Spinal cord (tissue), 10 donors: ENCODE measurements at places on chromosomes 11 and 22.

- no peak for DNase-seq
- H3K36me3 ChIP-seq = peaks cover 33% of the 10 kb centered on the region
- no peak overlapping the region for H3K27ac ChIP-seq
Measured at GRCh38 chr22:32859743-32860142, 58.2 kb downstream of the TIMP3 start.

- H3K4me3 ChIP-seq = no peak overlapping the region
- H3K36me3 ChIP-seq = peaks cover 57% of the 10 kb centered on the region
- peaks cover 12% of the 10 kb centered on the region for H3K4me1 ChIP-seq
Measured at GRCh38 chr22:45942344-45942743, 34.6 kb downstream of the WNT7B start.

GRCh38 chr11:132357811-132358572 lies 987.6 kb downstream of the NTM start:
- H3K27me3 ChIP-seq = no peaks in the 10 kb centered on the region
- no peaks in the 10 kb centered on the region for H3K36me3 ChIP-seq
- H3K4me3 ChIP-seq = no peak overlapping the region
- H3K4me1 ChIP-seq = no peaks in the 10 kb centered on the region

DNA sequence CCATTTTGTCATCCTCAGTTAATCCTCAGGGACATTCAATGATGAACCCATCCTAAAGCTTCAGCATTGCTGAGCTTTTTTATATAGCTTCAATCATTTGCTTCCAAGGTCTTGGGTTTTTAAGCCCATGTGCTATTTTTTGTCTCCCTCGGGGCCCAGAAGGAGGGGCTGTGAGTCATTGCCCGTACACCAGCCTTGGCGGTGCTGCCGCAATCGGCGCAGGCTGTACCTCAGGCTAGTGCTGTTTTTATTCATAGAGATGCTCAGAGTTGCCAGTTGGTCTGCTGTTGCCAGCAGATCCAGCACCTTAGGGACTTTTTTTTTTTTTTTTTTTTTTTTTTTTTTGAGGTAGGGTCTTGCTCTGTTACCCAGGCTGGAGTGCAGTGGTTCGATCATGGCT lies 35.5 kb downstream of the ACO2 start:
- H3K27me3 ChIP-seq = no peaks in the 10 kb centered on the region
- H3K27ac ChIP-seq = no peak overlapping the region
- DNase-seq = no peak

DNA sequence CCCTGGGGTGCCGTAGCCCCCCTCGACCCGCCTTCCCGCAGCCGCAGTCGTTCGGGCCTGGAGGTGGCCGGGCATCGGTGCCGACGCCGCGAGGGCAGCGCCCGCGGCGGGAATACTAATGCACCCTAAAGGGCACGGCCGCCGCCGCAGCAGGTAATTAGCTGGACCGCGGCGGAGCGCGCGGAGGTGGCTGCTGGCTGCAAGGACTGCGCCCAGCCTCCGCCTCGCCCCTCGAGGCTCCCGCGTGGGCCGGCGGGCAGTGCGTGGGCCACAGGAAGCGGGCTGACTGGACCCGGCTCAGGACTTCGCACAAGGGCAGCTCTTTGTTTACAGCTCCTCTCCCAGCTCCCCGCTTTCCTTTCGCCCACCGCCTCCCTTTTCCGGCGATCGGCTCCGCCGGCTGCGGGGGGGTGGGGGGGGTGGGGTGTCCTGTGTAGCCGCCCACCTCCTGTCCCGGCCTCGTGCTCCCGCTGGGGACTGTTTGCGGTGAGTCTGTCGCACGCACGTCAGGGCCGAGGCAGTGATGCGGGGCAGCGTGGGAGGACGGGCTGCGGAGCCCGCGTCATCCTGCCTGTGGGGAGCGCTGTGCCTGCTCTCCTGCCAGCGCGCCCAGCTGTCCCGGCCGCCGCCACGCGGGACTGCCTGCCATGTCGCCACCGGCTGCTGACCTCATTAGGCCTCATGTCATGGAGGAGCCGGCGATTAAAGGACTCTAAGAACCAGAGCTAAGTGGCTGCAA lies 53.2 kb downstream of the GRIK4 start:
- peaks cover 58% of the 10 kb centered on the region for H3K4me1 ChIP-seq
- peak overlapping the region; percentile 35 for H3K4me3 ChIP-seq
- no peaks in the 10 kb centered on the region for H3K27me3 ChIP-seq
- peaks cover 3% of the 10 kb centered on the region for H3K36me3 ChIP-seq
- peak; percentile 77 for DNase-seq
- peak overlapping the region; percentile 94 for H3K27ac ChIP-seq

- H3K4me3 ChIP-seq = no peak overlapping the region
- DNase-seq = no peak
- no peak overlapping the region for H3K27ac ChIP-seq
- peaks cover 57% of the 10 kb centered on the region for H3K36me3 ChIP-seq
Measured at GRCh38 chr22:39645532-39645931, 75.0 kb downstream of the CACNA1I start.

DNA sequence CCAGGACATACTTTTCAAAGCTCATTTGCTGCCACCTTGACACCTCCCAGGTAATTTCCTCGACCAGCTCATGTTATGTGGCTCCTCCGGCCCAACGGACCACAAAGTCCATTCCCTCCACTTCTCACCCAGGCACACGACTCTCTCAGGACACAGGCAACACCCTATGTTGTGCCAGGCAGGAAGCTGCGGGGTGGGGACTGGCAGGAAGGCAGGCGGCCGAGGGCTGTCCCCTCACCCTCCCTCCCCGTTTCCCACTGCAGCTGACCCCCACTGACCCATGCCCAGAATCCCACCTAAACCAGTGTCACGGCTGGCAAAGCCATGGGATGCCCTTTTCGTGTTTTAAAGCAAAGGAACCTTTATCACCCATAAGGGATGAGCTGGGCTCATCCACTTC lies 20.8 kb downstream of the CELSR1 start:
- no peak overlapping the region for H3K4me3 ChIP-seq
- no peak for DNase-seq
- peaks cover 19% of the 10 kb centered on the region for H3K4me1 ChIP-seq
- H3K36me3 ChIP-seq = peaks cover 4% of the 10 kb centered on the region

DNA sequence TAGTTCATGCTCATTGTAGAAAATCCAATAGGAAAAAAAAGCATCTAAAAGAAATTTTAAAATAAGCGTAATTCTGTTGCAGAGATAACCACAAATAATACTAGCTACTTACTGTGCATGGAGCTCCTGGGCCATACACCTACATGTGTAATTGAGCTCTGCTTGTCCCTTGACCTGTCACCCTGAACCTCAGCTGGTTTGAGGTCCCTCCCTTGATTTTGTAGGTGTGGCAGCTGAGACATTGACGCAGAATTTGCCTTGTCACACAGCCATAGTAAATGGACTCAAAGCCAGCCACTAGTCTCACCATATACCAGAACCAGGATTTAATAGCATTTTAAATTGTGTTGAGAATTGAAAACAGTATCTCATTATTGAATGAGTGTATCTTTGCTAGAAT lies 135.3 kb downstream of the MORC2 start:
- H3K36me3 ChIP-seq = no peaks in the 10 kb centered on the region
- no peak overlapping the region for H3K27ac ChIP-seq
- H3K27me3 ChIP-seq = no peaks in the 10 kb centered on the region
- H3K4me1 ChIP-seq = peaks cover 7% of the 10 kb centered on the region

GRCh38 chr11:1628506-1629325 lies 859 bp upstream of the KRTAP5-5 start:
- H3K4me3 ChIP-seq = no peak overlapping the region
- peaks cover 3% of the 10 kb centered on the region for H3K27me3 ChIP-seq
- peaks cover 3% of the 10 kb centered on the region for H3K4me1 ChIP-seq
- DNase-seq = no peak

DNA sequence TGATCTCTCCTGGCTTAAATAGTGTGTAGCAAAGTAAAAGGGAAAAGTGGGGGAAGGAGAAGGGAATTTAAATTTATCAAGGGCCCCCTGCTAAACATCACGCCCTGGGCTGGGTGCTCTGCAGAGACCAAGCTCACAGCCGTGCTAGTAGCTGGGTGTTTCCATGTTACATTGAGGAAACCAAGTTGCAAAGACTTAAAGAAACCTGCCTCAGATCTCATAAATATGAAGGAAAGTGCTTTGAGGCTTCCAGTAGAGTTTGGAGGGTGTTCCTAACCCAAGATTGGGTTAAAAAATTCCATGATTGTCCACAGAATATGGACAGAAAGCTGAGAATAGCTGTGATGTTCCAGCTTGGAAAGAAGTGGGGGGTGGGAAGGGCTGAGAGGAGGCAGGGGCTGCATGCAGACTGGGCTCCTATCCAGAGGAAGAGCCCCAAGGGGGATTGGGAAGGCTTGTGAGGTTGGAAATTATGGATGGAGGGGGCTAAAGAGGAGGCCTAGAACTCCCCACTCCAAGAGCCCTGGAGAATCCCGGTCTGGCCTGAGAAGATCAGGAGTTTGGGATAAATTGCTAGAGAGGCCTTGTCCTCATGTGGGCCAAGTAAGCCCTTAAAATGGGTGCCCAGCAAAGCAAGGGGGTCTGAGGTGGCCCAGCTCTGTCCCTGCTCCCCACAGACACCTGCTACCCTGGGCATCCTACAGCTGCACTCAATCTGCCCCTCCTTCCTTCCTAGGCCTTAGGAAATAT lies 25.0 kb upstream of the OAF start:
- H3K4me3 ChIP-seq = no peak overlapping the region
- peaks cover 81% of the 10 kb centered on the region for H3K4me1 ChIP-seq
- peak; percentile 70 for DNase-seq
- H3K36me3 ChIP-seq = no peaks in the 10 kb centered on the region

GRCh38 chr22:44901301-44901700 lies 108.5 kb downstream of the PHF21B start:
- H3K36me3 ChIP-seq = peaks cover 19% of the 10 kb centered on the region
- DNase-seq = no peak
- H3K27me3 ChIP-seq = no peaks in the 10 kb centered on the region
- no peaks in the 10 kb centered on the region for H3K4me1 ChIP-seq
- H3K4me3 ChIP-seq = no peak overlapping the region
- H3K27ac ChIP-seq = no peak overlapping the region

- H3K4me3 ChIP-seq = no peak overlapping the region
- H3K4me1 ChIP-seq = peaks cover 13% of the 10 kb centered on the region
- no peak overlapping the region for H3K27ac ChIP-seq
- H3K27me3 ChIP-seq = peaks cover 5% of the 10 kb centered on the region
- DNase-seq = no peak
Measured at GRCh38 chr11:11400635-11401232, 47.7 kb upstream of the CSNK2A3 start.

- H3K4me1 ChIP-seq = peaks cover 16% of the 10 kb centered on the region
- peaks cover 3% of the 10 kb centered on the region for H3K36me3 ChIP-seq
- no peak for DNase-seq
- no peak overlapping the region for H3K27ac ChIP-seq
Measured at GRCh38 chr11:18748766-18749365, 22.9 kb upstream of the IGSF22 start.

DNA sequence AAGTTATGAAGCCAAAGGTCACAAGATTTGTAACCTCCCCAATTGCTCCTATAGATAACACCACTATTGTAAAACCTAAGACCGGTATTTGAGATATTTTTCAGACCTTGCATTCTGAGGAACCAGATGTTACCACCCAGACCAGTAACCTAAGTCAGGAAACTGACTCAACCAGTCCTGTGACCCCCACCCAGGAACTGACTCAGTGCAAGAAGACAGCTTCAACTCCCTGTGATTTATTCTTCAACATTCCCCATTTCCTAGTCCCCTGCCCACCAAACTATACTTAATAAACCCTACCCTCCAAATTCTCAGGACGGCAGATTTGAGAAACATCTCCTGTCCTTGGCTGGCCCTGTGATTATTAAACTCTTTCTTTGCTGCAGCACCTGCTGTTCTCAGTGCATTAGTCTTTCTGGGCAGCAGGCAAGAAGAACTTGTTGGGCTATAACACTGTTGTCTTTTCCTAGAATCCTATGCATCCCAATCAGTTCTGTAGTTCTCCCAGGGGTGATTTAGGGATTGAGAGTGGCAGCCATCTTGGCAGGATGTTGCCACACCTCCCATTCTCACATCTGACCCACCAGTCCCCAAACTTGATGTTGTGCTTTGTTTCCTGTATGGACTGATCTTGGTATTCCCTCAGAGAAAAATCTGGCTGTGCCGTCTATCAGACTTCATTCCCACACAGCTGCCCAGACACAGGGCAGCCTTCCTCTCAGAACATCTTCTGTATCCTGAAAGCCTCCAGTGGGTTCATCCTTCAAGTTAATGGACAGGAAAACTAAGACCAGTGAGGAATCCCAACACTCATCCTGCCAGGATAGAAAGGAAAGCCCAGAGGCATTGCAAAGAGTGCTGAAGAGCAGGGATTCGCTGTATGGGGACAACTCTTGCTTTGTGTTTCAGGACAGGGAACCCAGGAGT lies 104.0 kb downstream of the PDE2A start:
- H3K4me1 ChIP-seq = no peaks in the 10 kb centered on the region
- peak; percentile 11 for DNase-seq
- H3K36me3 ChIP-seq = no peaks in the 10 kb centered on the region
- no peak overlapping the region for H3K4me3 ChIP-seq
- H3K27ac ChIP-seq = no peak overlapping the region

DNA sequence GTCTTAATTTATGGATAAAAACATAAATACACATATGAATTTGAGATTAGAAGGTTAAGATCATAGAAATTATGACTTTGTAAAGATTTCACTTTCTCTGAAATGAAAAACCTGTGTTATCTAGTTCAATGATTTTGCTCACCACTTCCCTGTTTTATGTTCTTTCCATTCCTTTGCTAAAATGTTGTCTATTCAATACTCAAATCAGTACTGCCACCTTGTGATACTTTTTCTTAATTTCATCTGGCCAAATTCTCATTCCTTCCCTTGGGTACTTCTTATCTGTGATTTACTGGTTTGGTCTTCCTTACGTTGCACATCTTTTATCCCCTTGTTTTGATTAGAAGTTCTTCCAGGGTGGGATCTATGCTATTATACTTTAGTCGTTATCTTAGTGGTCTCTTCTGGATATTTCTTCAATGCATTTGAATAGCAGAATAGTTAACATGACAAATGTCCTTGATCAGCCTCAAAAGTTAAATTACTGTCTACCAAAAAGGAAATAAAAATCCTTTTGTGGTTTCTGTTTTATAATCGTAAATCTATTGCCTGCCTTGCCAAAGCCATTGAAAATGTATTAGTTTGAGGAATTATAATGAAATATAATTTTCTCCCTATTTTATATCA lies 197.0 kb downstream of the PGR start:
- no peaks in the 10 kb centered on the region for H3K27me3 ChIP-seq
- H3K4me1 ChIP-seq = no peaks in the 10 kb centered on the region
- no peak for DNase-seq
- no peak overlapping the region for H3K27ac ChIP-seq
- H3K4me3 ChIP-seq = no peak overlapping the region

DNA sequence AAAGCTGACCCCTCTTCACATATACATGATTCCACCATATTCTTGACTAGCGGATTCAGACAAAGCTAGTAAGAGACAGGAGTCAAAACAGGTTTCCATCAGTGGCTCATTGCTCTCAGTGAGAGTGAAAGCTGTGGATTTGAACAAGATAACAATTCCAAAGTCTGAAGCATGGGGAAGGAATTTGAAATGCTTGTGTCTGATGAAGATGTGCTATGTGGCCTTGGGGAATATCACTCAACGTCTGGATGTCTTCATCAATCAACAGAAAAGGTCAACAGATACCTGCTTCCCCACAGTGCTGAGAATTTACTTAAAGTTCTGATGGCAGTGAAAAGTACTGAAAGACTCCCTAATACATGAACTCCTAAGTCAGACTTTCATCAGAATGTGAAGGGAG lies 46.9 kb upstream of the SESN3 start:
- H3K27ac ChIP-seq = no peak overlapping the region
- H3K4me1 ChIP-seq = peaks cover 7% of the 10 kb centered on the region
- H3K36me3 ChIP-seq = no peaks in the 10 kb centered on the region
- H3K4me3 ChIP-seq = no peak overlapping the region
- DNase-seq = no peak

- H3K4me1 ChIP-seq = peaks cover 8% of the 10 kb centered on the region
- H3K27me3 ChIP-seq = no peaks in the 10 kb centered on the region
- H3K27ac ChIP-seq = no peak overlapping the region
- no peaks in the 10 kb centered on the region for H3K36me3 ChIP-seq
- DNase-seq = no peak
- no peak overlapping the region for H3K4me3 ChIP-seq
Measured at GRCh38 chr11:12715131-12715530, 40.9 kb downstream of the TEAD1 start.
